ENCODE measurements at places on chromosomes 1 and 21.

DNA sequence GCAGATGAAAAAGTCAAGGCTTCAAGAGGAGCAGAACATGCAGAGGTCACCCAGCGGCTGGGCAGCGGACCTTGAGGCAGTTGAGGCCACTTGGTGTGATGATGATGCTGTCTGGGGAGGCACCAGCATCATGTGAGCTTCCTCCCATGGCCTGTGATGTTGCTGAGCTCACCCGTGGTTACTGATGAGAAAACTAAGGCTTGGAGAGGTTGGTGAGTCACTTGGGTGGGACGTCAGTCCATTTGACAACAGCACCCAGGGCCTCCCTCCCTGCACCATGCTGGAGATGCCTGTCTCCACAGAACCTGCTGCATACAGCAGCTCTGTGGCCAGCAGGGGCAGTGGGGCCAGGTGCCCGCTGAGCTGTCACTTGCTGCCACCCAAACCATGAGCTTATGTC, 146.8 kb downstream of the NPHP4 start:
- no peak for DNase-seq

DNA sequence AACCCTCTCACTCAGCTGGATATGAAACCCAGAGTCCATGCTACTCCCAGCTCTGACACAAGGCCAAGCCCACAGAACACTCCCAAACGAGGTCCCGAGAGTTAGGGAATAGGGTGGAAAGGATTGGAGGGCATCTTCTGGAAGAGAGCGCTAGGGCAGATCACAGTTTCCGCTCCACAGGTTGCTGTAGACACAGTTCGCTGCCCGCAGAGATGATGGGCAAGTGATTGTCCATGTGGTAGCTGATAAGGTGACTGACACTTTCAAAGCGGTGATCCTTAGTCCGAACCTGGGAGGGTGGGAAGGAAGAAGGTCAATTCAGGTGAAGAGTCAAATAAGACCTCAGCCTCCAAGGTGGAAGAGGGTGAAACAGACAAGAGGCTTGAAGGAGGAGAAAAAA, 2.1 kb upstream of the PYGO2 start:
- no peak for DNase-seq

- DNase-seq = no peak
Measured at GRCh38 chr21:44059710-44060109, 47.5 kb upstream of the PWP2 start.

- DNase-seq = no peak
Measured at GRCh38 chr1:228496494-228496893, 9.3 kb downstream of the RNF187 start.

GRCh38 chr1:59332983-59333382, 36.1 kb downstream of the FGGY start:
- no peak for DNase-seq

Measured in stimulated activated CD4-positive, alpha-beta T cell treated with anti-CD3 and anti-CD28 coated beads, Interleukin-15, amount 100 ng/mL, for 1 hour (primary cell).